ENCODE measurements at places on chromosomes 1 and 21. TPM values are rescaled to one million over a fixed set of nuclear protein-coding genes. Genes with fewer than 3 reads are reported as not detected.

Gene PGLYRP4
- not detected for total RNA-seq

Gene OR2AK2
- not detected for total RNA-seq

Gene ADCY10
- total RNA-seq: 0.66 TPM

Gene LRRC39
- total RNA-seq: 1.3 TPM

Gene FLG2
- total RNA-seq: not detected

Gene SPRR2E
- not detected for total RNA-seq
